ENCODE measurements at places on chromosomes 7 and 10. TPM values are rescaled to one million over a fixed set of nuclear protein-coding genes. Genes with fewer than 3 reads are reported as not detected.

DNA sequence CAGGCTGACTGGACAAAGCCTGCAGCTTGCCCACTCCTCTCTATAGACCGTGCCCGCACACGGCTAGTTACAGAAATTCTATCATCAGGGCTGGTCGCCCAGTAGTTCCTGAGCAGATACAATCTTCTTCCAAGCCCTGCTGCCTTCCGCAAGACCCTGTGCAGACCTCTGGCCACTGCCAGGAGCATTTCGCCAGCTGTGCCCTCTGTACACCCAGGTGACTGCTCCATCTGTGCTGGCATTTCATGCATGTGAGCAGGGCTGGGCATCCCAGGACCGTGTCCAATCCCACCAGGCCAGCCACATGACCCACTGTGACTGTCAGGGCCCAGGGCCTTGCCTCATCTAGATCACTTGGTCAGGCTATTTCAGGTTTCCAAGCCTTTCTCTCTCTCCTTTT lies 36.9 kb downstream of the HSPA12A start:
- DNase-seq: no peak

DNA sequence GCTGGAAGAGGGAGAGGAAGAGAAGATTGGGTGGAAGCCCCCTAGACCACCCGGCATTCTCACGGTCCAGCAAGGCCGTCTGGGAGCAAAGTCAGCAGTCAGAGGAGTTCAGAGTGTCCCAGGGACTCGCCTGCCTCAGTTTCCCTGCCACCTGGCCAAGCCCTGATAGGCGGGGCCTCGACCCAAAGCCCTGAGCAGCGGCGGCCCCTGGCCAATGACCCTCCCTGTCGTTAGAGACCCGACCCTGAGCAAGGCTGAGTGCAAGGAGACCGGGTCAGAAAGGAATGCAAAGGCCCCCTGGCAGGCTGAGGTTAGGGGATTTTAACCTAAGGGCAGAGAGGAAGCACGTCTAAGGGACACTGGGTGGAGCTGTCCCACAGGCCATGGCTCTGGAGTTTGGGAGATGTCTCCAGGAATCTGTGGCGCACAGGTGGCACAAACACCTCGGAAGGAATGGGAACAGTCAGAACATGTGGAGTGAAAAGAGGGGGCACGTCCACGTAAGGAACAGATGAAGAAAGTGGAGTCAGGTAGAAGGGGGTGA lies 196.8 kb upstream of the PDE1C start:
- DNase-seq: no peak

DNA sequence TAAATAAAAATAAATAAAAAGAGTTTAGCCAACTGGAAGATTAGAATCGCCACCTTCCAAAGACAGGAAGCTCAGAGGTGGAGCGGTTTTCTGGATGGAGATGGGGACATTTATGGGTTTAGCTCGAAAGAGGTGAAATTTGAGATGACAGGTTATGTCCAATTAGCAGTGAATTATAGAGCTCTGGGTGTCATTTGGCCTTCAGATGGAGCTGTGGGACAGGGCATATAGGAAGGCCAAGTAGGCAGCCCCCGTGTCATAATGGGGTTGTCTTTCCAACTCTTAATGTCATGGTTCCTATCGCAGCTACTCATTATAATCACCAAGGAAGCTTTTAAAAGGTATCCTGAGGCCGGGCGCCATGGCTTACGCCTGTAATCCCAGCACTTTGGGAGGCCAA lies 21.0 kb upstream of the EEPD1 start:
- no peak for DNase-seq

TSPAN12 gene
- total RNA-seq: 1.4 TPM

All from Panc1 (cell line).